ENCODE measurements at places on chromosomes 11 and 22.

DNA sequence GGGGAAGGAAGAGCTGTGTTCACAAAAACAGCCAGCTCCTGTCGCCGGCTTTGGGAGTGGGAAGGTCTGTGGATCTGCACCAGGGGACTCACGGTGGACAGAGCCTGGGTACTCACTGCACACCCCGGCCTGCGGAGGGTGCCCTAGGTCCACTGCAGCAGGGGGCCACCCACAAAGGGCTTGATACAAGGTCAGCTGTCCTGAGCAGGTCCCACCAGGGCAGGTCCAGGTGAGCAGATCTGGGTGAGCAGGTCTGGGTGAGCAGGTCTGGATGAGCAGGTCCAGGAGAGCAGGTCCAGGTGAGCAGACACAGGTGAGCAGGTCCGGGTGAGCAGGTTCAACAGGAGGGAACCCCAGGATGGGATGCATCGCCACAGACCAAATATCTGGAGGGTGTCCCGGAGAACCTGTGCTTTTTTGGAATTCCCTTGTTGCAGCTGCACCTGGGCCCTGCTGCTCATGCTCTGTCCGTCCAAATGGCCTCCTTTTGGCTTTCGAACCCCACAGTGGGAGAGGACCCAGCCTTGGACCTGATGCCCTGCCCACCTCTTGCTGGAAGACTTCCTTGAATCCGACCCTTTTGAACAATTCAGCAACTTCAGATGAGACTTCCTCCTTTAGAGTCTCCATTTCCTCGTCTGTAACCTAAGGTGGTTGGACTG is 485.3 kb downstream of the TBC1D22A start:
- DNase-seq: no peak

GRCh38 chr11:65862941-65863888 is 3.0 kb downstream of the MUS81 start:
- DNase-seq: peak; percentile 0

- no peak for DNase-seq
Observed at GRCh38 chr11:102476812-102477211, 24.2 kb upstream of the TMEM123 start.

DNA sequence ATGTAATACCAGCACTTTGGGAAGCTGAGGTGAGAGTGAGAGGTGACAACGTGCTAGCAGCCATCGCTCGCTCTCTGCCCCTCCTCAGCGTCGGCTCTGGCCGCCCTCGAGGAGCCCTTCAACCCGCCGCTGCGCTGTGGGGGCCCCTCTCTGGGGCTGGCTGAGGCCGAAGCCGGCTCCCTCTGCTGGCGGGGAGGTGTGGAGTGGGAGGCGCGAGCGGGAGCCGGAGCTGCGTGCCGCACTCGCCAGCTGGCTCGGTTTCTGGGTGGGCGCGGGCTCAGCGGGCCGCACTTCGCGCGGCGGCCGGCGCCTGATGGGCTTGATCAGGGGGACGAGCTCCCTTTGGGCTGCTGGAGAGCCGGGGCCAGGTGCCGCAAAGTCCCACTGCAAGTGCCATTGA is 98.9 kb upstream of the UBASH3B start:
- peak; percentile 9 for DNase-seq

- no peak for DNase-seq
Observed at GRCh38 chr11:65633390-65634108, 4.4 kb upstream of the SIPA1 start.

DNA sequence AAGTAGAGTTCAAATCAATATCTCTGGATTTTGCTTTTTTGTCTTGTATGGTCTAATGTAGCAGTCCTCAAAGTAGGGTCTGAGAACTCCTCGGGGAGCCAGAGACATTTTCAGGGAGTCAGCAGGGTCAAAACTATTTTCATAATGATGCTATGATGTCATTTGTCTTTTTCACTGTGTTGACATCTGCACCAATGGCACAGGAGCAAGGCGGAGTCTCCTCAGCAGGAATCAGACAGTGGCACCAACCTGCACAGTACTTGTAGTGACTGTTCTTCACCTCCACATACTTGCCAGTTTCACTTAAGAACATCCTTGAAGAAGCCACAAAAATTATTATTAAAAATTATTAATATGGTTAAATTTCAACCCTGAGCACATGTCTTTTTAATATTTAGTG is 14.9 kb upstream of the FXYD6 start:
- DNase-seq: no peak

Data from activated CD4-positive, alpha-beta T cell treated with anti-CD3 and anti-CD28 coated beads for 4 hours (primary cell).